ENCODE measurements at places on chromosomes 5 and 9.

DNA sequence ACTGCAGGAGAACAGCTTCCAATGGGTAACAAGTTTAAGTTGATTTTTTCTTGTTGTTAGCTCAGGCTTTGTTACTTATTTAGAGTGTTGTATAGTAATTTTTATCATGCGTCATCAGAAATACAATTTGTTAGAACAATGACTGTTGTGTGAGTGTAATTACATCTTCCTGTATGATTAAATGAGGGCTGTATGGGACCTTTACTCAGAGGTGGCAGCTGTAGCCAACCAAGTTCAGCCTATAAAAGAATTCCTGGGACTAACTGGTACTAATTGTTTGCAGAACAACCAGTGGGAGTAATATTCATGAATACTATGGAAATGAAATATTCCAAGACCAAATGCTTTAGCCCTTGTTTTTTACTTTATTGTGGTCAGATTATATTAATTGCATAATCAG, 30.8 kb upstream of the TJP2 start:
- no peak for DNase-seq

- no peak for DNase-seq
Observed at GRCh38 chr9:34396276-34397214, 19.8 kb upstream of the MYORG start.

DNA sequence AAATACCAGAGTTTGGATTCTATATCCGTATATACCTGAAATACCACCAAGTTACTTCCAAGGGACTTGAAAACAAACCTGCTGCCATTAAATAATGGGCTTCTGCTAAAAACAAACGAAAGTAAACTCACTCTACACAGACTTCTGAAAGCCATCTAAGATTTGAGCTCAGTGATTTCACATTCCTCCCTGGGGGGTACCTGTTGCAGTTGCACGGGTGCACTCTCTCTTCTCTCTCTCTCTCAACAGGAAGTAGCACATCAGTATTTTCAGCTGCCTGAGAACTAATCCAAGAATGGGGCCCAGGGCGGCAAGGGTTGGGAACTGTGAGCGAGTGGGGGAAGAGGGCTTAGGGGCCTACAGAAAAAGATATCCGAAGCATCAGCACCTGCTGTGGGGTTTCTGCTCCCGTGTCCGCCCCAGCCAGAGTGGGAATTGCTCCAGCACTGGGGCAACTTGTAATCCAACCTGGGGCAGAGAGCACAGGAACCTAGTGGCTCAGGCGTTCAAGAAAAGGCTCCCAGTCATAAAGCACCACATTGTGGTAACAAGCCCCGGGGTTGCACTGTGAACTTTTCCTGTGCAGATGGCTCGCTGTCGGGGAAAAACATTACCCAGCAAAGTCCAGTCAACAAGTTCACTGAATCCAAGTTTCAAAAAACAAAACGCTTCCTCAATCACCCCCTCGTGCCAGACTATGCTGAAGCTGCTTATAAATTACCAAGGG, 99.8 kb downstream of the EFNA5 start:
- DNase-seq: no peak

- DNase-seq: no peak
Observed at GRCh38 chr9:92206488-92206887, 87.0 kb downstream of the IARS1 start.

- DNase-seq: no peak
Observed at GRCh38 chr5:80156156-80156555, 99.7 kb downstream of the SERINC5 start.
